ENCODE measurements at places on chromosomes 4 and X. TPM values are rescaled to one million over a fixed set of nuclear protein-coding genes. Genes with fewer than 3 reads are reported as not detected.

The REELD1 gene
- 0.21 TPM for total RNA-seq

DNA sequence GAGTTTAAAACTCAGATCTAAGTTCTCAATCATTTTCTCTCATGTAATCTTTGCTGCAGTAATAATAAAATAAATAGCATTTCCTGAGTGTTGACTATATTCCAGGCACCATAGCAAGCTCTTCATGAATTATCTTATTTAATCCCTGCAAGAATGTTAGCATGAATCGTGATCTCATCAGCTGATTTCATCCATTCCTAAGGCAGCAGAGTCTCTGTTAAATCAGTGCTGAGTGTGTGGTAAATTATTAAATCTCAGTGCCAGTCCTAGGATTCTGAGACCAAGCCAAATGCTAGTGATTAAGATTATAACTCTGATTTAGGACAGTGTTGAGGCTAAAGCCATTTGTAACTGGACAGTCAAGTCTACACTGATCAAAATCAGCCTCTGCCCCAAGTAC, 240.3 kb upstream of the TAPT1 start:
- DNase-seq: no peak

- no peak for DNase-seq
Observed at GRCh38 chr4:61950625-61951024, 750.5 kb downstream of the ADGRL3 start.

DNA sequence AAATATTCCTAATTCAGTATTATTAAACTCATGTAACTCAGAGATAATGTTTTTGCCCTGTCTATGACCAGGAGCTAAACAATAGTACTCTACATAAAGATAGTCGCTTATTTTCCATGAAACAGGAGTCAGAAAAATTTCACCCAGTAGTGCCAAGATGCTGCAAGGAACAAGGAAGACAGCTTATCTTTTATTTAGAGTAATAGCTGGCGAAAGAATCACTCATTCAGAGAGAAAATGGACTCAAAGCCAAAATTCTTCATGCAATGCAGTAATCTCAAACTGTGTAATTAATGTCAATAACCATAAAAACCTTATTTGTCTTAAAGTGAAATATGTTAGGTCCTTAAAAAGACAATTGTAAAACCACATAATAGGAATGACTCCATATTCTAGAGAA, 477.8 kb downstream of the ANKRD50 start:
- no peak for DNase-seq

DNA sequence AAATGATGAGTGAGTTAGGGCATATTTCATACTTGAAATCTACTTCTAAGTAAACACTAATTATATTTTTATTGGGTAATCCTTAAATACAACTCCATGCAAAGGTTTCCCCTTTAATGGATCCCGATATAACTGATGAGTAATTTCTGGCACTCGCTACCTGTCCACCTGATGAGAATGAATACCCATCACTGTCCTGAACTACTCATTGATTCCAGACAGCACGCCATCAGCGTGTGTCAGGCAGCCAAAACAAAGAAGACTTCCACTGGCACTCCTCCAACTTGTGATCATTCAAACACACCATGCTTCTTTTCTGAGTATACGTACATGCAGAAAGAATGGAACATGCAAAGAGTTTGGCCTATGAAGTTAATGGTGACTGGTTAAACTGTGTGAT, 69.4 kb downstream of the HCCS start:
- DNase-seq: no peak
